Stimulated activated CD8-positive, alpha-beta memory T cell treated with anti-CD3 and anti-CD28 coated beads, Interleukin-2, amount 100 ng/mL, for 1 hour (primary cell): ENCODE measurements at places on chromosomes 7 and 10.

DNA sequence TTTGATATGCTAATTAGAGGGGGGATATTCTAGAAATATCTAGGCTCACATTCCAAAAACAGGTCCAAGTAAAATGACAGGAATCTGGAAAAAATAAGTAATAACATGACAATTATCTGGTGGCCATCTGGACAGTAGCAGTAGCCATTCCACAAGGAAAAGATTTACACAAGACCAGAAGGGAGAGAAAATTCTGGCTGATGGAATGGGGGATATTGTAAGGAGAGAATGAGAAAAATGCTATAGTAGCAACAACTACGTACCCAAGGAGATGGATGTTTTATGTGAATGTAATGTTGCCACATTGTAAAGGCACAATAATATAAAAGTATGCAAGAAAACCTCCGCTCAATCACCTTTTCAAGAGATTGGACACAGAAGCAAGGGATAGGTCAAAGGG lies 5.4 kb downstream of the MYOF start:
- no peak for DNase-seq

DNA sequence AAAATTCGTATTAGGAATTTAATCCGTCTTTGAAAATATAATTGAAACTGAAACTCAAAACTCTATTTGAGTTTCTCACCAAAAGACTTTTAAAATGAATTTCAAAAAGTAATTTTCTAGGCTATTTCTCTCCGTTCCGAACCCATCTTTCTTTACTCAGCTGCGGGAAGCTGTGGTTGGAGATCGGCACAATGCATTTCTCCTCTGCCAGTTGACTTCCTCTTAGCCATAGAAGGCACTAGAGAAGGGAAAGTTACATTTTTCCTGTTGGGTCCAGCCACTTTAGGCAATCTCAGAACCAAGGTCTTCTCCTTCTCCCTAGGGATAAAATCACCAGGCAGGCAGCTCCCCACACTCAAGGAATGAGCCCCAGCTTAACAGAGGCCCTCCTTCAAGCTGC lies 133.6 kb upstream of the COL1A2 start:
- no peak for DNase-seq

- DNase-seq: no peak
These were observed 102.1 kb downstream of the WDFY4 start for GRCh38 chr10:48786606-48787282.

- DNase-seq: no peak
These were observed 109.0 kb upstream of the VIPR2 start for GRCh38 chr7:159253657-159254056.

GRCh38 chr10:52040486-52040885 lies 273.6 kb upstream of the DKK1 start:
- DNase-seq: no peak

- no peak for DNase-seq
These were observed 36.7 kb downstream of the EGFR start for GRCh38 chr7:55055479-55055878.

GRCh38 chr10:15433850-15434537 lies 62.9 kb upstream of the FAM171A1 start:
- DNase-seq: no peak

- no peak for DNase-seq
These were observed 65.3 kb upstream of the CAMK2B start for GRCh38 chr7:44390701-44391100.

DNA sequence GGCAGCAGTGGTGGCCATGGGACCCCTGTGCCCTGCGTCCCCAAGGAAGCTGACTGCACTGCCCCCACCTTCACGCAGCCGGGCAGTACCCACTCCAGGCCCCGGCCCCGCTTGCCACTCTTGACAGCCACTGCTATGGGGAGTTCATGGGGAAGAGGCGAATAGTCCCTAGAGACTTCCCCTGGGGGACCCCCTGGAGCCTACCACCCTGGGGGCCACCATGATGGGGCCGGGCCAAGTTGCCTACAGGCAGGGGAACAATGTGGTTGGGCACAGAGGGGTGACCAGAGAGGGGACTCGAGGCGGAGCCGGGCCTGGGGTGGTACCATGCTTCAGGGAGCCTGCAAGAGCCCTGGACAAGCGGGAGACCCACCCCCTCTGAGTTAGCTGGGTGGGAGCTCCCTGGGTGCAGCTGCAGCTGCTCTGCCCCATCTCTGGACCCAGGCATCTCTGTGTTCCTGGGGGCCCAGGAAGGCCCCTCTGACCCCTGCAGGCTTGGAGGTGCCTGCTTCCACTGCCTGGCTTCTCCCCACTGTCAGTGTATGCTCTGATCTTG lies 567.6 kb downstream of the GRM8 start:
- DNase-seq: no peak

DNA sequence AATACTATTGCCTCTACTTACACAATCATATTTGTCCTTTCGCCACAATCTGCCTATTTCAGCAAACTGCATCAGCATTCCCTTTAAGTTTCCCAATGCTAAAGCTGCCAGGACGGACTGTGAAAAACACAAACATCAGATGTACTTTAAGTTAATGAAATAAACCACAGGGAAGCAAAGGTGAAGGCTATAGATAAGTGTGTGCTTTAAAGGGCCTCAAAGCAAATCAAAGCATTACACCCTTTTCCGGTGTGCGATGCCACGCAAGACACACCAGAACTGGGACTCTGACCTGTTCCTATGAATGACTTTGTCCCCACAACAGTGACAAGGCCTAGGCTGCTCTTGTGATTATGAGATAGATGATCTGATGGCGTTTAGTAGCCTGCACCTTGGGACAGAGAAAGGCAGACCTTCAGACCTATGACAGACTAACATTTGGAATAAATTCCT lies 23.4 kb downstream of the SLC26A3 start:
- no peak for DNase-seq

DNA sequence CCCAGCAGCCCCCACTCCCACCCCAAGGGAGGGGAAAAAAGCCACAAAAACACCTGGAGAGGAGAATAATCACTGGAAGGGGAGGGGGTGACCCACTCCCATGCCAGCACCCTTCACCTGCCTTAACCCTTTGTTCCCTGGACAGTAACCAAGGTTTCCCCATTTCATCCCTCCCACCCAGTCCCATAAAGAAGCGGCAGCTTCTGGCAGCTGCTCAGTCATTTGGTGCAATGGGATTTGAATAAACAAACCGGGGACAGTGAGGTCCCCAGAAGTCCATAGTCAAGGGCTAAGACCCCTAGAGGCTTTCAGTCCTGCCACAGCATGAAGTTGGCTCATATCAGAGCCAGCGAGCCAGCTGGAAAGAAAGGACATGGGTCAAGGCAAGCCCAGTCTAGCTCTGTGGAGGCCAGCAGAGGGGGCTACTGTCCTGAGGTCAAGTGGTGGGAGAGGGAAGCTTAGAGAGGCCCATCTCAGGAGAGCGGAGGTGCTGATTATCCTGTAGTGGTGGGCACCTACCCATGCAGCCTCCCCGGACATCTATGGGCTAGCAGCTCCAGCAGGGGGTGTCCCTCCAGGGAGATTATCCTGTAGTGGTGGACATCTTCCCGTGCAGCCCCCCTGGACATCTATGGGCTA lies 58.9 kb upstream of the LBX1 start:
- DNase-seq: no peak

- DNase-seq: no peak
These were observed 100.9 kb downstream of the PODXL start for GRCh38 chr7:131455546-131455945.

- DNase-seq: no peak
These were observed 57.5 kb downstream of the GLRX3 start for GRCh38 chr10:130193493-130194193.

DNA sequence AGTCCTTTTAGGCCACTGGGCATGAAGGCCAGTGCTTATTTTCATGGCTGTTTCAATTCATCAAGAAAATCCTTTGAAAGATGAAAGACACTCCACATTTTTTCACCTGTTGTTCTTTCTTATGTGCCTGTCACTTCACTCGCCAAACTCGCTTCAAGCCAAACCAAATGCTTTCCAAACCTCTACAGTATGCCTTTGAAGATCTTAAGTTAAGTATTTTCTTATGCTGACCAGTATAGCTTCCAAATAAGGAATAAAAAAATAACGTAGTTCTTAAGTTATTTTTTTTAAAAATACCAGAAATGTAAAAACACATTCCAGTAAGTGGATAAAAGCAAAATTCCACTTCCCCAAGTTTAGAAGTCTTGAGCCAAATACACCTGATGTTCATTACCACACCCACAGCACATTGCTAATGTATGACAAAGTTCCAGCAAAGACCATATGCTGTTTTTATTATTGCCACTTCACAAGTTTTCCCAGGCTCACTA lies 186.1 kb downstream of the MTERF1 start:
- no peak for DNase-seq

DNA sequence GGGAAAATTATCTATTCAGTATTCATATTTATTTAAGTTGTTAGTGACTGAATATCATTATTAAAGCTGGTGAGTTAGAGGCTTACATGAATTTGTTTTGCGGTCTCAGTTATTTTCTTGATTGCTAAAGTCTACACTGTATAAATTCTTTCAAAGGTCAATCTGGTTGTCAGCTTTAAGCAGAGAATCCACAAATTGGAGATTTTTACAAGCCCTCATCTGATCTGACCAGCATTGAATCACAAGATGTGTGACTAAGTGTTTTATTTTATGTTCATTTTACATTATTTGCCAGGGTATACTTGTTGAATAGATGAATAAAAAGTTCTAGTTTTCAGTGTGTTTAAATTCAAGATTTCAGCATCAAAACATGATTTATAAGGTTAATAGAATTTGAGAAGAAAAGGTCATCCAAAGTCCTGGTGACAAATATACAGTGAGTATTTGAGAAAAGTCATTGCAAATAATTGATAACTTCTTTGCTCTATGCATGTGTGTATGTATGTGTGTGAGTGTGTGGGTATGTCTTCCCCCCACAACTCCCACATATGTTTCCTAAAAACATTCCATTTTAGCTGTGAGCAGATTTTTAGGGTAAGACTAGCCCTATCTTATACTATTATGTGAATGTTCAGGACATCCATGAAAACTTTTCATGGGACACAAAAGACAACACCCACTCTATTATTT lies 4.4 kb downstream of the SEMA3A start:
- DNase-seq: no peak

DNA sequence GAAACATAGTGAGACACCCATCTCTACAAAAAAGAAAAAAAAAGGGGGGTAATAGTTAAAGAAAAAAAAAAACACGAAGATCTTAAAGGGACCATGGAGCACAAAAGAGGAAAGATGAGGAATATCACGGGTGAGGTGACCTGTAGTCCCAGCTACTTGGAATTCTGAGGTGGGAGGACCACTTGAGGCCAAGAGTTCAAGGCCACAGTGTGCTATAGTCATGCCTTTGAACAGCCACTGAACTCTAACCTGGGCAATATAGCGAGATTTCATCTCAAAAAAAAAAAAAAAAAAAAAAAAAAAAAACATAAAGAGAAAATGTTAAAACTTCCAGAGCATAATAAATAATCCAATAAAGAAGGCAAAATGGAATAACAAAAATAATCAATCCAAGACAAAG lies 23.6 kb downstream of the AKR1D1 start:
- DNase-seq: no peak

- no peak for DNase-seq
These were observed 102.3 kb upstream of the BTBD16 start for GRCh38 chr10:122168598-122169394.

- DNase-seq: no peak
These were observed 6.2 kb downstream of the GIGYF1 start for GRCh38 chr7:100687751-100688300.

GRCh38 chr7:97016381-97017191 lies 8.0 kb downstream of the DLX5 start:
- DNase-seq: no peak

- DNase-seq: no peak
These were observed 338.1 kb upstream of the SEMA3C start for GRCh38 chr7:81256991-81257390.

DNA sequence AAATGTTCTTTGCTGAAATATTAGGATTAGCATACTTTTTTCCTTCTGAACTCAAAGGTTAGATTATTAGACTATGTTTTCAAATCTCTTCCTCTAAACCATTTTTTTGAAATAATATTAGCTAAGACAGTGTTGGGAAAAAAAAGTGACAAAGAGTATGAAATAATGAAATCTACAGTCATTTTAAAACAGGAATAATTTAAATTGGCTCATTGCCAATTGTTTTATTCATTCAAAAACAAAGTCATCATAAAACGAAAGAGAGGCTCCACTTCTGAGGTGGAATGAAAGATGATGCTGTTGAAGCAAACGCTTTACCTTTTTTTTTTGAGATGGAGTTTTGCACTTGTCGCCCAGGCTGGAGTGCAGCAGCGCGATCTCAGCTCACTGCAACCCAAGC lies 51.2 kb downstream of the RNF32 start:
- DNase-seq: no peak

DNA sequence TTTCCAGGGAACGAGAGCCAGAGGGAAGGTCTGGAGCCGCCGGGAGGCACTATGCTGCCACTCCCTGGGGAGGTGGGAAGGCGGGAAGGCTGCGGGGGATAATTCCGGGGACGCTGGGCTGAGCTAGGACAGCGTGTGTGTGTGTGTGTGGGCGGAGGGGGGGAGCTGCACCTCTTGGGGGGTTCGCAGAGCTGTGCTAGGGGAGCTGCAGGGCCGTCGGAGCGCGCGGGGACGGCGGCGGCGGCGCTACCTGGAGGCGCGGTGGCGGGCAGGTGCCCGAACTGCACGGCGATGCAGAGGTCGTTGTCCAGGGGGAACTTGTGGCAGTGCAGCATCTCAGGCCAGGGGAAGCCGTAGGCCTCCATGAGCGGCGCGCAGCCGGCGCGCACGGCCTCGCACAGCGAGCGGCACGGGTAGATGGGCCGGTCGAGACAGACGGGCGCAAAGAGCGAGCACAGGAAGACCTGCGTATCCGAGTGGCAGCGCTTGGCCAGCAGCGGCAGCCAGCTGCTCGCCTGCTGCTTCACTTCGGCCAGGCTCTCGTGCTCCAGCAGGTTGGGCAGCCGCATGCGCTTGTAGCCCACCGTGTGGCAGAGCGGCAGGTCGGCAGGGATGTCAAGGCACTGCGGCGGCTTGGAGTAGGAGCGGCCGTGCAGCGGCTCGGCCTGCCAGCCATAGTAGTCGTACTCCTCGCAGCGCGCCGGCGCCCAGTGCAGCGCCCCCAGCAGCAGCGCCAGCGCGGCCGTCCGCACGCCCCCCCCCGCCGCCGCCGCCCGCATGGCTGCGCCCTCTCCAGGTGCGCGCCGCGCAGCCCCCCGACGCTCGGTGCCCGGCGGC lies 526 bp downstream of the SFRP5 start:
- DNase-seq: no peak

DNA sequence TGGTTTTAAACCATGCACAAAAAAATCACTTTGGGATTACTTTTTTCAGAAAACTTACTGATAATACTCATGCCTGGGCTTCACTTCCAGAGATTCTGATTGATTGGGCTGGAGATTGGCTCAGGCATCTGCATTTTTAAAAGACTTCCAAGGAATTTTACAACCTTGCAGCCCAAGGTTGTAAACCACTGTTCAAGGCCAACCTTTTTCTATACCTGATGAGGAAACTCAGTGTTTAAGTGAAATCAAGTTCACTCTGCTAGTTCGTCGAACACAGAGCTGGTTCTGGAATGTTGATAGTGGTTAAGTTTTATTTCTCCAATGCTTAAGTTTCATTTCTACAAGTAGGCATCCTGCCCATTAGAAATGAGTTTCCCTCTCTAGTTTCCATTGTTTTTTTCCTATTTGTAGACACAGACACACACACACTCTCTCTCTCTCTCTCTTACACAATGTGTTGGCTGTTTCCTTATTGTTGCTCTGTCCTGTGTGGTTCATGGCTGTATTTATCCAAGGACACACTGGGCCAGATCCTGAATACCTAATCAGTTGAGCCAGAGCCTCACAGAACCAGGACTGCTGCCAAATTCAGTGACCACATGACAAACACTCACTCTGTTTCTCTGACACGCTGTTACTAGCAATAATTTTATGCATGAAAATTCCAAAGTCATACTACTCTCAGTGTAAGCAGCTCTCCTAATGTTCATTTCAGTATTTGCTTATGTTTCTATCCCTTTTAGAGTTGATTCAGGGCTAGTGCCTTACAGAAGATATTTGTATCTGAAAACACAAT lies 3.7 kb upstream of the IFIT1B start:
- DNase-seq: no peak
